Ureter (tissue), 1 donor: ENCODE measurements at places on chromosomes 11 and 22.

- DNase-seq = no peak
Observed at GRCh38 chr22:19820880-19821522, 33.7 kb downstream of the GNB1L start.

DNA sequence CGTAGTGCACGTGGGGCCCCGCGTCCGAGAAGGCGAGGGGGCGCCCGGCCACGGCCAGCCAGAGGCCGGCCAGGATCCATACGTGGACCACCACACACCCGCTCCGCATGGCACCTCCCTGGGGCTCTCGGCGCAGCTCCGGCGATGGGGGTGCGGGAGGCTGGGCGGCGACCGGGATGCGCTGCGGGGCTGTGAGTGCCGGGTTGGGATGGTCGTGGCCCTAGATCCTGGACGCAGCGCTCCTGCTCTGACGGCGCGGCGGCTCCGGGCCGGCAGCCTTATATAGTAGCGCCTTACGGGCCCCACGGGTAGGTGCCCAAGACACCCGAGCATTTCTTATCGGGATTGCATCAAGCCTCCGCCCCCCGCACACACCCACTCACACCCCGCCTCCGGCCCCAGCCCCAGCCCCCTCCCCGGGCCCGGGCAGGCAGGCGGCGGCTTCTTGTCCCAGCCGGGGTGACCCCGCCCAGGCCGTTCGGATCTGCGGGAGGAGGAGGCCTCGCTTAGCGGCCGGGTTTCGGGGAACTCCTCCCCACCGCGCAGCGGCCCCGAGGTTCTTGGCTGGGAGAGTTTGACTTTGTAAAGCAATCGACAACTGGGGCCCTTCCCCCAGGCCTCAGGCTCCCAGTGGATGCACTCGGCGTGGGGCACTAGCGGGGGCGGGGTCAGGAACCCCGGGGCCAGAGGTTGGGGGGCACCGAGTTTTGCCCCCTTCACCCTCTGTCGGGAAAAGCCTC is at the start of gene FGF19:
Gene FGF19 (minus strand): TSS at position 255 of the 740 bp plus-strand sequence. CDS start 146 bp downstream, at position 109.
- no peak for DNase-seq

- peak; percentile 78 for DNase-seq
Observed at GRCh38 chr11:2898366-2899079, 12.9 kb upstream of the CDKN1C start.

GRCh38 chr11:134243913-134244312 is 9.2 kb downstream of the THYN1 start:
- no peak for DNase-seq

GRCh38 chr11:60251485-60252212 is 8.7 kb upstream of the MS4A4E start:
- no peak for DNase-seq

DNA sequence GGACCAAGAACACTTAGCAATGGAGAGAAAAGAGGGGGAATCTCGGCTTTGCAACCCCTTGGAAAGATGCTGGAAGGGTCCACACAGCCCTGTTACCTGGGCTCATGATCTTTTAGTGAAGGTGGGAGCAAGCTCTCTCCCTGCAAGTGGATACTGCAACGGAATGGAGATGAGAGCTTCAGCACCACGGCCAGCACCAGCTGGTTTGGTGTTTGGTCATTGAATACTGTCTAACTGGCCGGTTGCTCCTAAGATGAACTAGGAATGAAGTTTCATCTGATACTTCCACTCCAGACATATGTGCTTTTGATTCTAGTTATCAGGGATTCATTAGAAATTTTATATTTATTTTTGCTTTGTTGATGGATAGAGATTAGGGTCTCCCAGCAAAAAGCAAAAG is 16.3 kb downstream of the HTR3A start:
- DNase-seq = no peak
